A549 treated with GW870086 at 1 μM for 4 hours (cell line): ENCODE measurements at places on chromosomes 2 and 18. TPM values are rescaled to one million over a fixed set of nuclear protein-coding genes. Genes with fewer than 3 reads are reported as not detected.

Gene PID1
- 3.0 to 4.0 TPM (median 3.7 TPM) in 5 replicates for total RNA-seq

Gene CCL20
- total RNA-seq, result 2.4 to 7.5 TPM (median 5.4 TPM) in 5 replicates

Gene CCDC138
- total RNA-seq, result 7.2 to 9.8 TPM (median 7.5 TPM) in 5 replicates

Gene AGXT
- not detected in 5 replicates for total RNA-seq

Gene FOXI3
- 0.06 TPM in 1 of 5 replicates, not detected in the others for total RNA-seq

Gene RAB6C
- total RNA-seq, result not detected in 5 replicates

Gene SERPINB7
- total RNA-seq, result 1.4 to 2.8 TPM (median 2.0 TPM) in 5 replicates

Gene KRTCAP3
- total RNA-seq, result 0.39 to 0.90 TPM (median 0.85 TPM) in 5 replicates

Gene NBEAL1
- total RNA-seq, result 3.6 to 5.7 TPM (median 4.4 TPM) in 5 replicates

Gene RIT2
- total RNA-seq, result not detected in 5 replicates

Gene NPAS2
- total RNA-seq, result 62.7 to 84.1 TPM (median 78.5 TPM) in 5 replicates

Gene C2orf78
- not detected in 5 replicates for total RNA-seq

Gene CD207
- total RNA-seq, result not detected in 5 replicates

Gene SKOR2
- not detected in 5 replicates for total RNA-seq

Gene ABI2
- total RNA-seq, result 39.9 to 64.1 TPM (median 56.7 TPM) in 5 replicates

Gene EPHA4
- 0.33 to 1.2 TPM (median 0.90 TPM) in 5 replicates for total RNA-seq

Gene MOCOS
- total RNA-seq, result 2.8 to 4.6 TPM (median 4.4 TPM) in 5 replicates

Gene CREG2
- total RNA-seq, result 7.5 to 16.5 TPM (median 13.6 TPM) in 5 replicates

Gene NEU4
- 0.08 to 0.48 TPM (median 0.19 TPM) in 5 replicates for total RNA-seq

Gene NIFK
- total RNA-seq, result 57.0 to 82.2 TPM (median 73.0 TPM) in 5 replicates

Gene CHRNG
- not detected in 5 replicates for total RNA-seq

Gene LTBP1
- 16.6 to 28.1 TPM (median 24.7 TPM) in 5 replicates for total RNA-seq

Gene AFF3
- total RNA-seq, result 0.07 to 0.09 TPM in 2 of 5 replicates, not detected in the others

Gene POTEC
- not detected in 5 replicates for total RNA-seq

Gene INHA
- total RNA-seq, result 0.18 to 0.47 TPM (median 0.36 TPM) in 5 replicates

Gene LMAN1
- 21.9 to 40.5 TPM (median 32.9 TPM) in 5 replicates for total RNA-seq

Gene TMEM182
- total RNA-seq, result 3.7 to 6.3 TPM (median 4.7 TPM) in 5 replicates

Gene PARD6G
- 2.5 to 3.5 TPM (median 3.2 TPM) in 5 replicates for total RNA-seq

Gene CCDC85A
- 0.10 to 0.23 TPM (median 0.19 TPM) in 5 replicates for total RNA-seq

Gene ZNF804A
- not detected in 5 replicates for total RNA-seq

Gene COL5A2
- total RNA-seq, result 41.6 to 76.5 TPM (median 71.6 TPM) in 5 replicates

Gene TLX2
- total RNA-seq, result 0.19 to 0.36 TPM (median 0.28 TPM) in 5 replicates

Gene MC4R
- total RNA-seq, result not detected in 5 replicates

Gene LGALSL
- total RNA-seq, result 11.1 to 13.7 TPM (median 11.9 TPM) in 5 replicates

Gene CDK15
- not detected in 5 replicates for total RNA-seq

Gene DYNAP
- total RNA-seq, result not detected in 5 replicates

Gene KIF5C
- total RNA-seq, result 0.30 to 0.39 TPM (median 0.32 TPM) in 5 replicates

Gene TEX44
- total RNA-seq, result not detected in 5 replicates

Gene QPCT
- total RNA-seq, result 20.7 to 24.1 TPM (median 21.2 TPM) in 5 replicates

Gene NEUROD1
- total RNA-seq, result not detected in 5 replicates

Gene STPG4
- not detected in 5 replicates for total RNA-seq

Gene RAPGEF4
- total RNA-seq, result 0.09 to 0.69 TPM (median 0.28 TPM) in 5 replicates

Gene PRKAG3
- not detected in 5 replicates for total RNA-seq

Gene AKAIN1
- total RNA-seq, result not detected in 5 replicates

Gene CRACDL
- 3.2 to 4.4 TPM (median 3.2 TPM) in 5 replicates for total RNA-seq

Gene OTOF
- total RNA-seq, result 0.10 to 0.24 TPM (median 0.16 TPM) in 5 replicates

Gene IL36G
- 0.13 TPM in 1 of 5 replicates, not detected in the others for total RNA-seq

Gene PRSS56
- 0.09 to 0.16 TPM (median 0.11 TPM) in 5 replicates for total RNA-seq

Gene SH2D6
- total RNA-seq, result 0.54 to 0.99 TPM (median 0.62 TPM) in 5 replicates

Gene SRD5A2
- 0.02 to 0.06 TPM (median 0.05 TPM) in 4 of 5 replicates, not detected in the other for total RNA-seq

Gene CAPN14
- total RNA-seq, result 0.05 TPM in 1 of 5 replicates, not detected in the others

Gene PFN4
- total RNA-seq, result 0.82 to 1.6 TPM (median 1.4 TPM) in 5 replicates

Gene USP14
- total RNA-seq, result 59.1 to 68.1 TPM (median 65.4 TPM) in 5 replicates
